NCI-H446 (cell line): ENCODE measurements at places on chromosomes 2 and 18.

DNA sequence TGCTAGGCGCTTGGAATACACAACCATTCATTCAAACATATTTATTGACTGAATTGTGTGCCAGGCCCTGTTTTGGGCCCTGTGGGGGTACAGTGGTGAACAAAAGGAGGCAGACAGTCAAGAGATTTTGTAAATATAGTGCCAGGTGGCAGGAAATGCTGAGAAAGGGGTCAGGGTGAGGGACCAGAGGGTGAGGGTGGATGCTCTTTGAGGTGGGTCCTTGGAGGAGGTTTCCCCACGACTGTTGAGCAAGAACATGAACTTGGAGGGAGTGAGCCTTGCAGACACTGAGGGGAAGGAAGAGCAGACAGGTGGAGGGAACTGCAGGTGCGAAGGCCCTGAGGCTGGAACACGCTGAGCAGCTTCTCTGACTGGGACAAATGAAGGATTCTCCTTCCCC is 40.7 kb downstream of the ODC1 start:
- no peak for DNase-seq

- no peak for DNase-seq
Measured at GRCh38 chr2:168008646-168009195, 238.7 kb downstream of the STK39 start.

GRCh38 chr2:230318190-230319121 is 8.5 kb upstream of the SP140L start:
- DNase-seq, result no peak

DNA sequence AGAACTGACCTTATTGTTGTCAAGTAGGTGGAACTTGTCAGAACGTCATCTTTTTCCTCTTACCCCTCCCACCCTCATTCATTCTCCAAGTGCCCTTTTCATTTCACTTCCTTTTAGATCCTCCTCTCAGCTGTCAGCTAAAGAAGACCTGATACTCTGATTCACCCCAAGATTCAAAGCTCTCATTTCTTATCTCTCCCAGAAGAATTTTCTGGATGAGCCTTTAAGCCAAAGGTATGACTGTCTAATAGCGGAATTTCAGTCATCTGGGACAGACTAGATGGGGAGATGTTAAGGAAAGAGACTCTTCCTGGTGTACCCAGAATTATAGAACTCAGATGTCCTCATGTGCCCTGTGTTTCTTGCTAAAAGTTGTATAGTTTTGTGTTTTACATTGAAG is 53.9 kb downstream of the TCF7L1 start:
- no peak for DNase-seq

GRCh38 chr2:238254095-238254723 is 14.4 kb upstream of the HES6 start:
- DNase-seq, result no peak

GRCh38 chr18:12659904-12660605 is 2.1 kb upstream of the SPIRE1 start:
- peak; percentile 65 for DNase-seq

DNA sequence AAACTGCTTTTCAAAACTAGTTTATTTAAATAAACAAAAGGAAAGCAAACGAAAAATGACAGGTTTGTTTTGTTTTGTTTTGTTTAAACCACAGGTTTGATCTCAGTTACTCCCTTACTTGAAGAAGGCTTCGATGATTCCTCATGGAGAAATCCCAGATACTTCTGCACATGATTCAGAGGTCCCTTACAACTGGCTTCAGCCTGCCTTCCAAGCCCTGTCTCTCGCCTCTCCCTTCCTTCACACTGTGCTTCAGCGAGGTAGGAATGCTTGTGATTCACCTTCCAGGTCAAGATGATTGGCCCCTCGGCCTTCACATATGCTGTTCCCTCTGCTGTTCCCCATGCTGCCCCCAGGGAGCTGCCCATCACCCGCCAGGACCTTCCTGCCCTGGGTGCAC is 104.1 kb upstream of the ITGA6 start:
- no peak for DNase-seq
